Dorsolateral prefrontal cortex (tissue), 122 donors: ENCODE measurements at places on chromosomes 11 and 22.

DNA sequence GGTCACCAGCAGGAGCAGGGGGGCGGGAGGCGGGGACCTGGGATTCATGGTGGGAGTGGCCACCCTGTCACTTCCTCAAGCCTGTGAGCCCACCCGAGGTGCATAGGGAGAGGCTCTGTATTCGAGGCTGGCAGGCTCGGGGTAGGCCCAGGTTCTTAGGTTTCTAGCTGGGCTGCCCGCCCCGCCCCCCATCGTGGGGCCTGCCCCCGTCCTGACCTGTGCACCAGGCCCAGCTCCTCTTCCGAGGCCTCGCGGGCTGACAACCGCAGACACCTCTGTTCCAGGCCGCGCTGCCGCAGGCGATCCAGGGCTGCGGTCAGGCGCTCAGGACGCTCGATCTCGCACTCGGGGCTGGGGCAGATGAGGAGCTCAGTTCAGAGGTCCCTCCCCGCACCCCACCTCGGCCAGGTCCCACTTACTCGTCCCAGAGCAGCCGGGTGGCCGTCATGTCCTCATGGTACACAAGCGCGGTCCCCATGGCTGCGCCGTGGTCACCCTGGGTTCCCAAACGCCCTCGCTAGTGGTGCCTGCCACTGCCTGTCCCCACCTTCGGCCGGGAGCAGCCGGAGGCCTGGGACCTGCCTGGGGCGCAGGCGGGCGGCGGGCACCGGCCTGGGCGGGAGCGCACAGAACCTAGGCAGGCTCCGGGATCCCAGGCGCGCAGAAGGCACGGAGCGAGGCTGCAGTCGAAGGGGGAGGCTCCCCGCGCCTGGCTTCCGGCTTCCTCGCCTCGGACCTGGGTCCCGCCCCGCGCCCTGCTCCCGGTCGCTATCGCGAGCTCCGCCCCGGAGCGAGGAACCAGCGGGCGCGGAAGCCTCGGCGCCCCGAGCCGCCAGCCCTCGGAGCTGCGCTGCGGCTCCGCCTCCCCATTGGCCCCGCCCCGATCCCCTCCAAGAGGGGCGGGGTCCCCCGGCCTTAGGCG lies at the start of gene HDAC10:
HDAC10 (minus strand) TSS at position 711 of the 922 bp plus-strand sequence; CDS start at position 478, 233 bp downstream.
- no peak for DNase-seq

DNA sequence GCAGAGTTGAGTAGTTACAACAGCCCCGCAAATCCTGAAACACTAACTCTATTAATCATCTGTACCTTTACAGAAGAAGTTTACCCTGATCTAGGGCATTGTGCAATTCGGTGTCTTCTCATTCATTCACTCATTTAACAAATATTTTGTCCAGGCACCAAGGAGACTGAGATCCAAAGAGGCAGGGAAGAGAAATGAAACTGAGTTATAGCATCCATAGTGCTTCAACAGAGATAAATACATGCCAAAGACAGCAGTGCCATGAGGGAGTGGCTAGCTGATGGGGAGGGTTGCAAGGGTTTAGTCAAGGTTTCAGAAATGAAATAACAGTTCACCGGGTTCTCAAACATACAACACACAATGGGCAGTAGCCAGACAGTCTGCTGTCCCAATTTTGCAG lies 40.2 kb upstream of the MTNR1B start:
- no peak for DNase-seq

- DNase-seq = no peak
Measured at GRCh38 chr11:17739945-17740338, 5.4 kb downstream of the KCNC1 start.

GRCh38 chr22:41521126-41521525 lies 23.1 kb downstream of the POLR3H start:
- no peak for DNase-seq

DNA sequence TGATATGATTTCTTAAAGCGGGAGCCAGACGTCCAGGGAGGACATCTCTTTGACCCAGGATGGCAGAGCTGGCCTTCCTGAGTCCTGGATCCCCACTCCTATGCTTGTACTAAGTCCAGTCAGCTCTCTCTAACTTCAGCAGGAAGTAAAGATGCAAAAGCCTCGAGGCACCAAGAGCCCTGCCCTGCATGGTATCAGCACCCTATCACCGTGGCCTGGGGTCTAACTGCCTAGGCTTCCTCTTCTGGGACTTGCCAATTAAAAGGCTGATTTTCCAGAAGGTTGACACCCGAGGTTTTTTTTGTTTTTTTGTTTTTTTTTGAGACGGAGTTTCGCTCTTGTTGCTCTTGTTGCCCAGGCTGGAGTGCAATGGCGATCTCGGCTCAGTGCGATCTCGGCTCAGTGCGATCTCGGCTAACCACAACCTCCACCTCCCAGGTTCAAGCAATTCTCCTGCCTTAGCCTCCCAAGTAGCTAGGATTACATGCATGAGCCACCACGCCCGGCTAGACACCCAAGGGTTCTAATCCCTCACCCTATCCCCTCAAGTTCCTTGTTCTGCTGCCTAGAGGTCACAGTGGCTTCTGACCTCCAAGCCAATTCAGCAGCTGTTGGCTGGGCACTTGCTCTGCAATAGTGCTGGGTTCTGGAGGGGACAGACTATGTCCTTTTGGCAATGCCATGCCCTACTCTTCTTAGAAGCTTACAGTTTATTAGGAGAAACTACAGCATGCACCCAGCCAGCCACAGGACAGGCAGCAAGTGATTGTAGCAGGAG lies 50.6 kb upstream of the FTH1 start:
- DNase-seq = no peak

GRCh38 chr22:21766691-21767462 lies 31.3 kb upstream of the YPEL1 start:
- DNase-seq = no peak

DNA sequence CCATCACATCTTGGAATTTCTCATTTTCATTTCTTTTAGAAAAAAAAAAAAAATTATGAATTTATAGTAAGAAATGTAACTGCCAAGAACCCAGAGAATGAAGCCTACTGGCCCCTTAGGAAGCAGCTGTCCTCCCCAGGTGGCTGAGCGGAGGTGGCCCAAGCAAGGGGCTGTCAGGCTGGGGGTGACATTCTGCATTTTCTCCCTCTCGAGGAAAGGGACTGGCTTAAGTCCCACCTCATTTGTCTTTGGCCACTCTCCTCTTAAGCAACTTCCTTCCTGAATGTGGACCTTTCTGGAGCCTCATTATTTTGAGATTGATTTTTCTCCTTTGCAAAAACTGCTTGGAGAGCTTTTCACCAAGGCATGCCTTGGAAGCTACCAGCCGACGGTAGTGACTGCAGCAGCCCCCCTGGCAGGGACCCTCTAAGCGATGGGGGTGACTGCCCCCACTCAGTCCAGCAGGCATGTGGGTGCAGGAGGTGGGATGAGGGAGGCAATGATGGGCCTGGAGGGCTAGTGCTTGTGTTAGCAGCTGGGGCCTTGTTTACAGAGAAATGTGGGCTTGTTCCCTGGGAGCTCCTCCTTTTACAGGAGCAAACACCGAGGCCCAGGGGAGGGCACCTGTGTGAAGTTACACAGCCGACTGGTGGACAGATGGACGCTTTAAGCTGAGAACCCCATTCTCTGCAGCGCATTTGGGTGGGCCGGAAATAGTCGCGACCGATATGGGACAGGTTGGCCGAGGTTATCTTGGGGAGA lies 111.7 kb downstream of the MORC2 start:
- peak; percentile 38 for DNase-seq

DNA sequence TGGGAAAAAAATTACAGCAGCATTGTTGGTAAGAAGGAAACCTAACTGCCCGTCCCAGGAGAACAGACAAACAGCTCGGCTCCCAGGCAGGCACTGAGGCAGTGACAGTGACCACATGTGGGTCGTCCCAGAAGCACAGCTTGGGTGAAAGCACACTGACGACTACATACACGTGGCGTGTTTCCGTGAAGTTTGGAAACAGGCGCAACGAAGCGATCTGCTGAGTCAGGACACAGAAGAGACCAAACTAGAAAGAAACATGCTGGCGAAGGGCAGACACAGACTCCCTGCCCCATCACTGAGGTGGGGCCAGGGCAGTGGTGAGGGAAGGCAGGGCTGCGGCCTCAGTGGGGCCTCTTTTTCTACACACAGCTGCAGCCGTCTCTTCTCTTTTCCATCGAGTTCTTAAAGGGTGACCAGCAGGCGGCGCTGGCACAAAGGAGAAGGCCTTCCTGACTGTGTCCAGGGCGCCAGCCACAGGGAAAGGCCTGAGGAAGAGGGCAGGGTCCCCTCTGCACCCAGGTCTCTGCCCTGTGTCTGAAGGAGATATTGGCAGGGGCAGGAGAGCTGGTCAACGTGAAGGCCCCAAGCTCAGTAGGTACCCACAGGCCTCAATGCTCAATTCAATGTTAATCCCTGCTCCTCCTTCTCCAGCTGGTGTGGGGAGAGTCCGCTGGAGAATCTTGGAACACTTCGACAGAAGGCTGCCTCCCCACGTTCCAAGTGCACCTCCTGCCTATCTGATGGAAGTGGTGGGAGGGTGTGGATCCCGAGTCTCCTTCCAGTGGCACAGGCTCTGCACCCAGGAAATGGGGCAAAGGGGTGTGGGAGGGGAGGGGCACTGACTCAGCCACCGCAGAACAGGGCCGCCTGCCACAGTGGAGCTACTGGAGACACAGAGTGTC lies 19.9 kb downstream of the CARS1 start:
- peak; percentile 58 for DNase-seq

GRCh38 chr22:29328566-29329500 lies 13.3 kb upstream of the RASL10A start:
- no peak for DNase-seq

DNA sequence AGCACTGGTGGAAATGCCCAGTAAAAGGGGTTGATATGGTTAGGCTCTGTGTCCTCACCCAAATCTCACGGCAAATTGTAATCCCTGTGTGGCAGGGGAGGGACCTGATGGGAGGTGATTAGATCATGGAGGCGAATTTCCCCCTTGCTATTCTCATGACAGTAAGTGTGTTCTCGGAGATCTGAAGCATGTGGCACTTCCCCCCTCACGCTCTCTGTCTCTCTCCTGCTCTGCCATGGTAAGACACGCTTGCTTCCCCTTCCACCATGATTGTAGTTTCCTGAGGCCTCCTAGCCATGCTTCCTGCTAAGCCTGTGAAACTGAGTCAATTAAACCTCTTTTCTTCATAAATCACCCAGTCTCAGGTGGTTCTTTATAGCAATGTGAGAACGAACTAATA lies 37.4 kb downstream of the PACSIN2 start:
- DNase-seq = no peak

GRCh38 chr11:64560139-64560771 lies 30.8 kb upstream of the SLC22A12 start:
- peak; percentile 33 for DNase-seq

- no peak for DNase-seq
Measured at GRCh38 chr22:27580311-27580897, 221.2 kb downstream of the MN1 start.

DNA sequence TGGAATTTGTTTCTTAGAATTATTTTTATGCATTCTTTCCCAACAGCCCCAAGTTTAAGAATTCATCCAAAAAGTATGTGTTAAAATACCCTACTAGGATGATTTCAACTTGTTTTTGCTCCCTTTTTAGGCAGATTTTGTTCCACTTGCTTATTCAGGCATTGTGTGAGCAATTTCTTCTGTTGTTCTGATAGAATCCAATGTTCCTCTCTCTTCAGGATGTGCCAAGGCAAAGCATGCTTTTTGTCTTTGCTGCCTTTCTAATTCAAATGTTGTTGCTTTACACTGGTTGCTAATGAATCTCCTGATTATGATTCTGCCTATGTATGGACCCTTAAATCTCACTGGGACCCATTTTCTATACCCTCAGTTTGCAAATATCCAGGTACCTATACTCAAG lies 131.2 kb upstream of the ARHGAP42 start:
- no peak for DNase-seq

DNA sequence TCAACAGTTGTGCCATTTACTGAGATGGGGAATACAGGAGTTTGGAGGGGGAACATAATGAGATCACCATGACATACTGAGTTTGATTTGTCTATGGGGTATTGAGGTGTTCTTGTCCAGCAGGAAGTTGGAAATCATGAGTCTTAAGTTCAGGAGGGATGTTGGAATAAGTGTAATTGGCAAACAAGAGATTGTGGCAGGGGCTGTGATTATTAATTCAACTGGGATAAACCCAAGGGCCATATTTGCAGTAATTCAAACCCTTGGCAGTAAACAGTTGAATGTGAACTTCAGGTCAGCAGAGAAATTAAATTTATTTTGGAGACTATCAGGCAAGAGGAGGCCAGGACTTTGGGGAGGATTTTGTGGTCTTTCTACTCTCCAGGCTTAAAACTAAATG lies 33.4 kb downstream of the ADM start:
- no peak for DNase-seq

GRCh38 chr22:30304495-30305244 lies 15.4 kb upstream of the CASTOR1 start:
- DNase-seq = no peak

DNA sequence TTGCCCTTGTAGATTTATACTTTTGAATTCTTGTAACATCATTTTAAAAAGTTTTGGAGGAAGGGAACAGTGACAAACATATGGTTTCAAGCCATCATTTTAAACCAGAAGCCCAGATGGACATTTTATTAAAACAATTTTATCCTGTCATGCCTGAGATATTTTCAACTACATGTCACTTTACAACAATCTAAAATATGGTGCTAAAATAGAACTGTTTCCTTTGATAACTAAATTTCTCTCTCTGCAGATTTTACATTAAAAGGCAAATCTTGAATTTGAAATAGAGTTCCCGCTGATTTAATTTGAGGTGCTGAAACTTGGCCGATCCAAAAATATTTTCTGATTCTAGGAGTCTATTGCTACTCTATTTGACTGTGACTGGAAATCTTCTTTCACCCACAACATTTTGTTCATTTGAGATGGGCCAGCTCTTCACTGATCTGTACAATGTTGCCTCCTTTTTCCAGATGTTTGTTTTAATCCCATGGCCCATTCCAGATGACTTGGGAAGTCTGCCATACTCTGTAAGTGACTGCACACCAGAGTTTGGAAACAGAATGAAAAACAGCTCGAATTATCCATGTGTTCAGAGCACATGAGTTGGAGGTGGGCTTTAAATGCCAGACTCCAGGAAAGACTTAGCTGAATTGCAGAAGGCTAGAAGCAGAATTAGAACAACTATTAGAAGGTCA lies 402.5 kb downstream of the TMEM135 start:
- DNase-seq = no peak

DNA sequence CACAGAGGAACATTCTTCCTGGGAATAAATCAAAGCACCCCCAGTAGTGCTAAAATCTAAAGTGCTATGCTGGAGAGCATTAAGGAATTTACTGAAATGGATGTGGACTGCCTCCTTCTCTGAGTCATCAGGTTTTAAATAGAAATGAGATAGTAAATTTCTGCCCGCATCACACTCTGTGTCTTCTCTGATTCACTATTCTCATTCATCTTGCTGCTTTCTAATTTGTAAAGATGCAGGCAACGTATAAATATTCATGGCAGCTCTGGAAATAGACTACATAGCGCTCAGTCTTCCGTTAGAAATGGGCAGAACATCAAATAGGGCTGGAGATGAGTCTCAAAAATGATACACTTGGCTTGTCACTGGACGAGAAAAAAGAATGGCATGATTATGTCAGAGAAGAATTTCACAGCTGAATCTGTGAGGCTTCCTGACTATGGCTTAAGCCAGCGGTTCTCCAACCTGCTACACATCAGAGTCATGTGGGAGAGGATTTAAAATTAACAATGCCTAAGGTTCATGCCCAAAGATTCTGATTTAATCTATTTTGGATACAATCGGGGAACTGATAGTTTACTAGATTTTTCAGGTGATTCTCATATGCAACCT lies 178.2 kb downstream of the LRRC4C start:
- DNase-seq = no peak

- no peak for DNase-seq
Measured at GRCh38 chr11:66292543-66293332, 1.0 kb downstream of the TMEM151A start.

- no peak for DNase-seq
Measured at GRCh38 chr11:16418428-16419097, 62.2 kb upstream of the SOX6 start.
